ENCODE measurements at places on chromosomes 11 and 22.

- DNase-seq = no peak
These were observed 103.9 kb downstream of the DBX1 start for GRCh38 chr11:20056109-20056949.

GRCh38 chr11:60923326-60923725 lies 934 bp upstream of the TMEM132A start:
- no peak for DNase-seq

DNA sequence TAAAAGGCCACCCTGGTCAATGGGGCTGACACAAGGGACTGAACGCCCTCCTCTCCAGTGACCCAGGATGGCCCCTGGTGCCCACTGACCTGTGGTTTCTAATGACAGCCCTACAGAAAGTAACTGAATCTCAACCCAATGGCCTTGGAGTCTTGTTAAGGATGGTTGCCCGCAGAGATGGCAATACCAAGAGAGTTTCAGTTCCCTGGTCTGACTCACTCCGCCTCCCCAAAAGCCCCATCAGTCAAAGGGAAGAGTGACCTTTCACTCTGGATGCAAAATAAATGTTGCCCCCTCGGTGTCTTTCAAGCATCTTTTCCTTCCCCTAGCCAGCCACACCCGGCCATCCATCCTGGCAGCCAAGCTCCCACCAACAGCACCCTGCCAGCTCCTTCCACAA lies 57.7 kb upstream of the ISX start:
- no peak for DNase-seq

DNA sequence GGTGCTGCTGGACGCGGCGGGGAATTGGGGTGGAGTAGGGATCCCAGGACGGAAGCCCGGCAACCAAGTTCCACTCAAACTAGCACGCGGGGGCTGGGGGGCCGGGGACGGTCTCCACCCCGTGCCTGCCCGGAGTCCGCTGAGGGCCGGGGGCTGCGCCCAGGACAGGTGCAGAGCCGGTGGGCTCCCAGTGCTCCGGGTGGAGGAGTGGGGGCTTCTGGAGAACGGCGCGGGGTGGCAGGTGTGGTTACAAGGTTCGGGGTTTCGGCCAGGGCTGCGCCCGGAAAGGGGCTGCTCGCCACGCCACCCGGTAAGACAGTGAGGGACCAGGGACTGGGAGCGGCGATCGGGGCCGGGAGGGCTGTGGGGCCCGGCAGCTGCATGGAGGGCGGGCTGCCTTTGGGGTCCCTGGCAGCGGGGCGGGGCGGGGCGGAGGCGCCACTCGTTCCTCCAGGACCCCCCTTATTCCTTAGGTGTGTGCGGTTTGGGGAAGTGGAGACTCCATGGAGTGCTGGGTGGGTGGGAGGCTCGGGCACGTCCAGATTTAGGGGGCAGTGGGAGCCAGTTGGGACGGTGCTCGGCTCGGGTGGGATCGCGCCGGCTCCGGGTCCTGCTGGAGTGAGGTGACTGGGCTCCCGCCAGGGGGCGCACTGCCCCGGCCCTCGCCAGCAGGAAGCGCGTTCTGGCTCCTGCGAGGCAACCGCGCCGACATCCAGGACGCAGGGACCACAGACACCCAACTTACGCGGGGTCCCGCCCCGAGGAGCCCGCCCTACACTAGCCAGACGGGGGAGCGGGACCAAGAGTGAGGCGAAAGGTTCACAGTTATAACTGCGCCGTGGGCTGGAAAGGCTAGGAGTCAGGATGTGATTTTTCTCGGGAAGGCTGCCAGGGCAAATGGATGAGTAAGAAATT lies 868 bp downstream of the TSPAN18 start:
- DNase-seq = peak; percentile 80

GRCh38 chr22:41308054-41308453 lies 6.7 kb downstream of the ZC3H7B start:
- no peak for DNase-seq

GRCh38 chr11:43377389-43377788 lies 18.7 kb downstream of the TTC17 start:
- DNase-seq = no peak

- no peak for DNase-seq
These were observed 462.4 kb downstream of the RAB38 start for GRCh38 chr11:87712802-87713202.

DNA sequence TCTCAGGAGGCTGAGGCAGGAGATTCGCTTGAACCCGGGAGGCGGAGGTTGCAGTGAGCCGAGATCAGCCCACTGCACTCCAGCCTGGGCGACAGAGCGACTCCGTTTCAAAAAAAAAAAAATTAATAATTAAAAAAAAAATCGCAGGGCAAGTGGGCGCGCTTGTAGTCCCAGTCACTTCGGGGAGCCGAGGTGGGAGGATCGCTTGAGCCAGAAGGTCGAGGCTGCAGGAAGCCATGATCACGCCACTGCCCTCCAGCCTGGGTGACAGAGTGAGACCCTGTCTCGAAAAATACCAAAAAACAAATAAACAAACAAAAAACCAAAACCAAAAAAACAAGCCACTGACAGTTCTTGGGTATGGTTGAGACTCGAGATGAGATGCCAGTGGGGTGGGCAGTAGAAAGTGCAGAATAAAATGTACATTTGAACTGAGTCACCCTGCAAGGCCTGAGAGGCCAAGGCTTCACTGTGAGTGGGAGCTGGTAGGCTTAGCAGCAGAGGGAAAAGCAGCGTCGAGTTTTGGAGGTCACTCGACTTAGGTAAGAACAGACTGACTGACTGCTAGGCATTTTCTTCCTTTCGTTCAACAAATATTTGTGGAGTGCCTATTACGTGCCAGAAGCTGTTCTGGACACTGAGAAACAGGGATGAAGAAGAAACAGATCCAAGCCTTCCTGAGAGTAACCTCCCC lies 635 bp upstream of the LDHA start:
- peak; percentile 20 for DNase-seq

DNA sequence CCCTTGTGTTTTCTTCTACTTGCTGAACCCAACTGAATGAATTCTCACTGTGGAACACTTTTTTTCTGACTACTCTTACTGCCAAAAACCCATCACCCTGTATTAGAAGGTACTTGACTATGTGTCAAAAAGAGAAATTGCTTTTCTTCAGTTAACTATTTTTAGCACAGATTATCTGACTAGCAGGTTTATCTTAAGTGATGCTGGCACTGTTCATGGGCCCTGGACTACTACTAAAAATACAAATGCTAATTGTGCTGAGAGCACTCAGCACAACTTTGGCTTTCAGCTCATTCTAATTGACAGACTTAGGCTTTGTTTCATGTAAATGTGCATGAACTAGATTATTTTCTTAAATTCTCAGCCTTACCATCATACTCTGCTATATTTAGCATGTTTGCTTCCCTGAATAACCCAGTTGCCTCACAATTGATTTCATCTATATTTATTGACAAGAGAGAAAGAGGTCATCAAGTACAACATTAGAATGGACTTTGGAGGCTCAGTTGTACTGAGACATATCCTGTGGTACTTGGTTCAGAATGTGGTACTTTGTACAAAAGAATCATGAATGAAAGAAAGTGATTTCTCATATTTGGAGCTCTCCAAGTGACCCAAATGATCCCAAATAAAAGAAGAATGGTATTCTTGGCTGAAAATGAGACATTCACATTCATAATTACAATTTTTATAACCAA lies 478.3 kb downstream of the KCNA4 start:
- DNase-seq = no peak

GRCh38 chr11:133123796-133124195 lies 408.5 kb downstream of the OPCML start:
- DNase-seq = no peak

DNA sequence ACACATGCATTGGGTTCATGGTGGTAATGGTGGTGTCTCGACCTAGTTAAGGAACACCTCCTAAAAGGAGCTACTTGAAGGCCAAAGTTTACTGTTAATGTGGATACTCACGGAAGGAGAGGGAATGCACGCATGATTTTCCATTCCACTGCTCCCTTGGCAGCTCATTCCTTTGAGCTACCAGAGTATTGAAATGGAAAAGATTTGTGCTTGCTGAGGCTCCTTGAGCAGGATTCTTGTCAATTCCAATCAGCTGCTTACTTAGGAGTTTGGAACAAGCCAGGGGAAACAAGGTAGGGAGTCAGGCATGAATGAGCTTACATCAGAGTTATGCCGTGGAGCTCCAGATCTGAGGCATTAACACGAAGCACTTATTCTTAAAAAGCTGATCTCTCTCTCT lies 108.8 kb downstream of the GRIA4 start:
- DNase-seq = no peak

DNA sequence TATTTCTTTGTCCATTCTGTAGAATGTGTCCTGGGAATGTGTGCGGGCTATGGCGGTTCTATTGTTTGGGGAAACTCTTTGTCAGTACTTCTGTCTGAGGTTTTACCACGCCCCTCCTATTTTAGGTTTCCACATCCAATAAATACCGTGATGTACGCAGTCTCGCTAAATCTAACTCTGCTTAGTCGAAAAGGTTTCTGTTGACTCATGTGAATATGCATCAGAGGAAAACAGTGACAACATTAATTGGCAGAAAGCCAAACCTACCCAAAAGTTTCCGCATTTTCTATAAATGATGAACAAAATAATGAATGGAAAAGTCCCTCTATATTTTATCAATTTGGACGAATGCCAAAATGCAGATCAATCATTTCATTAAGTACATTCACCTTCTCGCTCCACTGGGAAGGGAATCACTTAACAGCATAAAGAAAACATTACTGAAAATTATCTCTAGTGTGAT lies 143.4 kb downstream of the MAML2 start:
- peak; percentile 30 for DNase-seq

DNA sequence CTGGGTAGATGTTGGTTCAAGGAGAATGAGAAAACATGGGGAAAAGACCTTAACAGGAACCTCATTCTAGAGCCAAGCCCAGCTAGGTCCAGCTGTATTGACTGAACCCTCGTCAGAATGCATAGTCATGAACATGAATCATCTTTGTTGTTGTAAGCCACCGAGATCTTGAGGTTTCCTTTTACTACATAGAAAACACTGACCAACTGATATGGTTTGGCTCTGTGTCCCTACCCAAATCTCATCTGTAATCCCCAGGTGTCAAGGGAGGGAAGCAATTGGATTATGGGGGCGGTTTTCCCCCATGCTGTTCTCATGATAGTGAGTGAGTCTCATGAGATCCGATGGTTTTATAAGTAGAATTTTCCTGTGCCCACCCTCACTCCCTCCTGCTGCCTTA lies 19.4 kb upstream of the PHOX2A start:
- DNase-seq = no peak

- no peak for DNase-seq
These were observed 18.1 kb upstream of the ANO1 start for GRCh38 chr11:70059971-70060370.

GRCh38 chr11:33875621-33876294 lies 16.1 kb downstream of the LMO2 start:
- DNase-seq = no peak

GRCh38 chr11:68261749-68262543 lies 9.8 kb downstream of the C11orf24 start:
- DNase-seq = no peak

GRCh38 chr22:30044369-30044768 lies 35.9 kb upstream of the HORMAD2 start:
- DNase-seq = no peak

- DNase-seq = no peak
These were observed 27.5 kb downstream of the ZBTB16 start for GRCh38 chr11:114087025-114087424.

DNA sequence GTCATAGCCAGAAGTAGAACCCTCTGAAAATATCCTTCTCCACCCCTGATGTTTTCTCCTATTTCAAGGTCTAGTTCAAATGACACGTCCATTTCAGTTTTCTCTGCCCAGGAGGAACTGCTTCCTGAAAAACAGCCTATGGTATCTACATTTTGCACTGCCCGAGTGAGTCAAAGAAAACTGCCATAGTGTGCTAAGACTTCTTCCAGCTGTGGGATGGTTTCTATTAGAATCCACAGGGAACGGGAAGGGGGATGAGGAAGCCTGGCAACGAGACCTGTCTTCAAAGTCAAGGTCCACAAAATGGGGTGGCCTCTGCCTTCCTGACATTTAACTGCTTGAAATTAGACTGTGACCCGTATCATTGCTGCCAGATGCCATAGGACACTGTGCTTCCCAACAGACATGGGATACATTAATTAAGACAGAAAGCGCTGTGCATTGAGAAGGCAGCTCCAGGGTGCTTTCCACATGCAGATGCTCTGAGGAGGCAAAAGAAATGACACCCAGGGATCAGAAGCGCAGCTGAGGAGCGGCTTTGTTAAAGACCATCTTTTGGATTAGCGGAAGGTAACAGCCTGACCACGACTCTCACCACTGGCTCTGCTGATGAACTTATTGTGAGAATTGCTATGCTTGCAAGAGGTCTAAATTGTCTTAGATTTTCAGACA lies 39.4 kb upstream of the NUP50 start:
- DNase-seq = no peak

GRCh38 chr11:69559181-69559580 lies 77.7 kb downstream of the LINC01488 start:
- no peak for DNase-seq

- DNase-seq = no peak
These were observed 47.1 kb downstream of the ZNRF3 start for GRCh38 chr22:28930357-28931007.

DNA sequence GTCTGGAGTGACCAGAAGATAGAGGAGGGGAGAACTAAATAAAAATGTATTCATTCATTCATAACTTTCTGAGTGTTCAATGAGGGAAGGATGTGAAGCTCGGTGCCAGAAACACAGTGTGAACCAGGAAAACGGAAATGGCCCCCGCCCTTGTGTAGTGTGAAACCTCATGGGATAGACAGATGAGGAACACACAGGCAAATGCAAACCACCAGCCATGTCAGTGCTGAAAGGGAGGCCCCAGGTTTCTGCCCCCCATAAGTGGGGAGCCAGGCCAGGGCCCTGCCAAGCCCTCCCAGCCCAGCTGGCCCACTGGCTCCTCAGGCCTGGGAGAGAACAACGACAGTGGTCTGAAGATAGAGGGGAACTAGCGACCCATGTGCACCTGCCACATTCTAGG lies 30.5 kb downstream of the LARGE1 start:
- no peak for DNase-seq

DNA sequence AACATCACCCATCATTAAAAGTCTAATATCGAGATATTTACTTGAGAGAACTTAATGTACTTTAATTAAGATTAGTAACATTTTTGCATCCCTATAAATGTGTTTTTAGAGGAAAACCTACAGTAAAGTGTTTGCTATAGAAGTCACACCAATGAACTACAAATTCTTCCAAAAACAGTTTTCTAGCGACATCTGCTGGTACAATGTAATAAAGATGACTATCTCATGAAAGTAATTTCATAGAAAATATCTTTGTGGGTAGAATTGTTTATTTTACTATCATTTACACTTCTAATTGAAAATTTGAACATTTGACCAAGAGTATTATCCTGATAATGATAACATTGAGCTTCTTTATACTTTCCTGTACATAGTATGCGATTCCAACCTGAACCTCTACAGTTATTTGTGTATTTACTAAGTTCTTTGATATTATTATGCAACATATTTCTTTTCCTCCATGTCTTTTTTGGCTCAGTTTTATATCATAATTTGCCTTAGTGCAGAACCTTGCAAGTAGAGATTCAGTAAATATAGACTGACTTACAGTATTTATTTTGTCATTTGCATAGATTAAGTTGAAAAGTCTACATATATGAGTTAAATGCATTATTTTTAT lies 252.7 kb downstream of the TMEM135 start:
- DNase-seq = no peak

Measured in activated CD8-positive, alpha-beta memory T cell treated with anti-CD3 and anti-CD28 coated beads, Interleukin-2, amount 50 U/mL, for 4 hours (primary cell).